ENCODE measurements at places on chromosomes 2 and 18. TPM values are rescaled to one million over a fixed set of nuclear protein-coding genes. Genes with fewer than 3 reads are reported as not detected.

GRCh38 chr2:172299741-172300140 is 127.6 kb upstream of the ITGA6 start:
- no peak for DNase-seq

GATA6 gene
- 0.14 TPM for total RNA-seq

GRCh38 chr18:58501066-58501896 is 127.6 kb downstream of the ALPK2 start:
- no peak for DNase-seq

DNA sequence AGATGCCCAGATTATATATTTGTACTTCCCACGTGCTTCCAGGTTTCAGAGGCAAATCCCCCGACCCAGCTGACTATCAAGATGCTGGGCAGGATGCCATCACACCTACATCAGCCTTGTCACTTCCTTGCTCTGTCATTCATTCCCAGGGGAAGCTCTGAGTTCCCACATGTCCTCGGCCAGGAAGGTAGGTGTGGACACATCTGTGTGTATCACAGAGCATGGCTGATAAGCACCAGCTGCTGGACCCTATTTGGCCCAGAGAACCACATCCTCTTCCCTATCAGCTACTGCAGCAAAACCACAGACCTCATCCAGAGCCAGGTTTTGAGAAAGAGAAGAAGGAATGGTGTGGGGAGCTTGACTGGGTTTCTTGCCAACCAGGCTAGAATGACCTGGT is 31.9 kb upstream of the ITGA6 start:
- no peak for DNase-seq

GRCh38 chr18:68121826-68122225 is 593.1 kb downstream of the TMX3 start:
- no peak for DNase-seq

- DNase-seq: no peak
Observed at GRCh38 chr2:14933753-14934152, 301.2 kb downstream of the LRATD1 start.

GRCh38 chr2:25879133-25879730 is 945 bp upstream of the ASXL2 start:
- DNase-seq: no peak

DNA sequence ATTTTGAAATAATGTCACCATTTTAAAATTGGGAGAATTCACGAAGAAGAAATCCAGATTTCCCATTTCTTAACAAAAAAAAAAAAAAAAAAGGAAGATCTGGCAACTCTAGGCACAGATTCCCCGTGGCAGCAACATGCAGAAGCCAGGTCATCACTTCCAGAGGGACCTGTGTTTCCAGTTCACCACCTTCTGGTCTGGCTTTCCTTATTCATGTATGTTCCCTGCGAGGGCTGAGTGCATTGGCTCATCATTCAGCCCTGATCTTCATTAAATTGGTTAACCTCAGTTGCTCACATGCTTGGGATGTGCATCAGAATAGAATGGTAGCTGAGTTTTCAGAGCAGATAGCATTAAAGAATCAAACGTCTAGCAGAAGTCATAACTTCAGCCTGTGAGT is 25.0 kb upstream of the MAP3K20 start:
- no peak for DNase-seq

- DNase-seq: no peak
Observed at GRCh38 chr2:109507217-109507616, 106.5 kb downstream of the SEPTIN10 start.

WDR75 gene
- total RNA-seq: 55.5 TPM

DNA sequence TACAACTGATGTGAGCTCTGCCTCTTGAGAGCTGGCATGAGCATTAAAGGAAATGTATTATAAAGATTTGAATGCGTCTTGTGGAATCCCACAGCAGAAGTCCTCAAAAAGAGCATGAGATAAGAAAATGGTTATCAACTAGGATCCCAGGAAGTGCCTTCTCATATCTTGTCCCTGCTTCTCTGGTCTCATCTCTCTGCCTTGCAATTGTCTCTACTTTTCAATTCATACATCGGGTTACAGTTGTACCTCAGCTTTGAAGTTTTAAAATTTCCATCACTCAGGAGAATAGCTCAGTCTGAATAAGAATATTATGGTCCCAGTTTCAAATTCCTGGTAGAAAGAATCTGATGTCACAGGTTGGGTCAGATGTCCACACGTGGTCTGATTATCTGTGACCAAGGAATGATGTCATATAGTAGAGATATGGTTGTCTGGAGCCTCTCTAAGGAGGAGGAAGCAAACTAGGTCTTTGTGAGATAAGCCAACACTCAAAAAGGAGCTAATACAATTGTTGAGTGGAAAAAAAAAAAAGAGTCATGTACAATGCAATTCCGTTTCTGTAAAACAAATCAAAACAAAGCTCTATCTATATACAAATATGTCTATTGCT is 21.7 kb upstream of the CCDC88A start:
- DNase-seq: no peak

TUBA3D gene
- total RNA-seq: not detected

SEPTIN2 gene
- 259 TPM for total RNA-seq

SPC25 gene
- 35.6 TPM for total RNA-seq

MRO gene
- not detected for total RNA-seq

- no peak for DNase-seq
Observed at GRCh38 chr2:24175631-24176187, 856 bp downstream of the FAM228A start.

DNA sequence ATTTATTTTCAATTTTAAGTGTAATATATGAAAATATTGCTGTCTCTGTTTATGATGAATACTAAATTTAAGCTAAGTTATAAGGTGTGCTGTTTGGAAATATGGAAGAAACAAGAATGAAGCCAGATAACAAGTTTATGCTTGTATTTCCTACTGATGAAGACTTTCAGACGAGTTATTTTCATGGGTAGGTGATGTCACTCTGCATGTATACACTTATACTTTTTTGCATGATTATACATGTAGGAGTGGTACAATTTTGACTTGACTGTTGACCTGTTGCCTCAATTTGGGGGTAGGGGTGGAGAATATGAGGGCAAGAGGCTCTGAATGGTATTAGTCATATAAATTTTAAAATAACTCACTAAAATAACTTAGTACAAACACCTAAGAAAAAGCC is 133.7 kb downstream of the HAUS1 start:
- DNase-seq: no peak

SERPINB7 gene
- total RNA-seq: not detected

- no peak for DNase-seq
Observed at GRCh38 chr2:145677371-145677770, 1157.5 kb upstream of the ZEB2 start.

DNA sequence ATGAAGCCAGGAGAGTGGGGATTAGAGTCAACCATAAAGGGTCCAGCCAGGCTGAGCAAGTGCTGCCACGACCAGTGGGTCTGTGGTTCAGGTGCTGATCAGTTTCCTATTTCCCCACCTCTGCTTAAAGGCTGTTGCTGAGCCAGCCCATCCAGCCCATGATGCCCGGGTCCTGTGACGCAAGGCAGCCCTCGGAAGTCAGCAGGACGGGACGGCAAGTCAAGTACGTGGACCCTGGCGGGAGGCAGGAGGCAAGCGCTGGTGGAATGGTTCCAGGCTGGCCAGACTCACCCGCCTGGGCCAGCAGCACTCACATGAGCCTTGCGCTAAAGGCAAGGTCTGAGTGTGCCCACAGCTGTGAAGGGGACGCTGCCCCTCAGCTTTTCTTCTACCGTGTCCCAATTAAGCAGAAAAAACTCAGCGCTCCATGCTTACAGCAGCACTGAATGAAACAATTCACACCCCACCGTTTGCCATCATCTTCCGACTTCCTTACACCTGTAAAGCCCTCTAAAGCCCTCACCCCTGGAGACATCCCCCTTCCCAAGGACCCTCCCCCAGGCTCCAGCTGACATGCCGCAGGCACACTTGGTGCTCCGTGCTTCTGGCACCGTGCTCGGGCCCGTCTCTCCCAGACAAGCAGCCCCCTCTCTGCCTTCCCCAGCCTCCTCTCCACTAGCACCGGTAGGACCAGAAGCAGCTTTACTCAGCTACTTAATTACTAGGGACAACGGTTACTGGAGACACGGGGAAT is 11.3 kb upstream of the RPL31 start:
- DNase-seq: no peak

GRCh38 chr2:64637931-64638330 is 15.8 kb downstream of the SERTAD2 start:
- DNase-seq: no peak

GRCh38 chr18:5997361-5997760 is 102.0 kb upstream of the TMEM200C start:
- DNase-seq: no peak

- DNase-seq: no peak
Observed at GRCh38 chr2:118954297-118955060, 12.5 kb downstream of the MARCO start.

DNA sequence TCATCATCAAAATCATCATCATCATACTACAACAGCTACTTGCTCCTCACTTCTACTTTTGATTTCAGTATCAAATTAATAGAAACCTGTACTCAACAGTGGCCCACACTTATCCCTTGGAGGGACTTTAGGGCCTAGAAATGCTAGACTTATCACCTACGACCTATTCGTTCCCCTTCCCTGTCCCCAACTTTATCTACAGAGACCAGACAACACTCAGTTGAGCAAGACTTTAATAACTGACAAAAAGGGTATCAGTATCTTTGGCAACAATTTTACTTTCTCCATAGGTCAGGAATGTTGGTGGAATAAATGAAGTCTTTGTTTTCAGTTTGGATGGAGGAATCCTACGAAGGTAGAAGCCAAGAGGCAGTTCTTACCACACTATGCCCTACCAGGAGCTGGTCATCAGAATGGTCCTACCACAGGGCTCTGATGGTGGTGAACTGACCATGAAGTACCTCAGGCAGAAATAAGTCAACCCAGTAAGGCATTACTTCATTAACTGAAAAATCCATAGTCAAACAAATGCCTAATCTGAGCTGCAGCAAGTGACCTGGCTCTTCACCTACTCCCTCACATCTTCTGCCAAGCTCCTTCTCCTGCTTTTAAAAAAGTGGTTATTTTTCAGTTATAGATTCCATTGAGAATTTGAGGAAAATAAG is 26.6 kb downstream of the MBD2 start:
- DNase-seq: no peak

GRCh38 chr2:194363878-194364277 is 1293.1 kb upstream of the SLC39A10 start:
- no peak for DNase-seq

ARHGAP15 gene
- total RNA-seq: 141 TPM

DNA sequence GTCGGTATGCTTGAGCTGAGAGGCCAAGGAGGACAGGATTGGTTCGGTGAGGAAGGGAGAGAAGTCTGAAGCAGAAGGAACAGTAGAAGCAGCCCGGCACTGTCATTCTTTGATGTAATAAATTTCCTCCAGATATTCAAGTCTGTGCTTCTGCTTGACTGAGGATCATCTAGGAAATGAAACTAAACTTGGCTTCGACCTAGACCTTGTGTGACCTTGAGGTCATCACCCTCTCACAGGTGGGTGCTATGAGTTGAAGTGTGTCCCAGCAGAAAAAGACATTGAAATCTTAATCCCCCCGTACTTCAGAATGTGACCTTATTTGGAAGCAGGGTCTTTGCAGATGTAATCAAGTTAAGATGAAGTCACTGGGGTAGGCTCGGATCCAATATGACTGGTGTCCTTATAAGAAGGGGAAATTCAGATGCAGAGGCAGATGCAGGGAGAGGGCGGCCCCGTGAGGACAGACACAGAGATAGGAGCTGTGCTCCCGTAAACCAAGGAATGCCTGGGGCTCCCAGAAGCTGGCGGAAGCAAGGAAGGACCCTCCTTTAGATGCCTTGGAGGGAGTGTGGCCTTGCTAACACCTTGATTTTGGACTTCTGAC is 49.0 kb downstream of the PRKCE start:
- no peak for DNase-seq

GRCh38 chr2:154189953-154190352 is 318.2 kb downstream of the GALNT13 start:
- no peak for DNase-seq

GRCh38 chr18:76903386-76903785 is 81.0 kb downstream of the ZNF236 start:
- no peak for DNase-seq

CCDC74B gene
- total RNA-seq: 1.5 TPM

FNDC4 gene
- not detected for total RNA-seq

DNA sequence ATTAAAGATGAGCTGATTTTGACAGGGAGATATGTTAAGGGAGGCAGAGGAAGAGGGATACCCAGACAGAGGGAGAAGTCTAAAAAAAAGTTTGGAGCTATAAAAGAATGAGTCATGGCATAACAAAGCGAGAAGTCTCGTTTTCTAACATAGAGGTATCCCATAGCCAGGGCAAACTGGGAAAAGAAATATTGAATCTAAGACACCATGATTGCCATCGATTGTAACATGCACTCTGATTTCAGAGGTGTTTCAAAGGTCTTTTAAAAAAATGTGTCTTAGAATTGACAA is 110.7 kb downstream of the MDH1 start:
- DNase-seq: no peak

DNA sequence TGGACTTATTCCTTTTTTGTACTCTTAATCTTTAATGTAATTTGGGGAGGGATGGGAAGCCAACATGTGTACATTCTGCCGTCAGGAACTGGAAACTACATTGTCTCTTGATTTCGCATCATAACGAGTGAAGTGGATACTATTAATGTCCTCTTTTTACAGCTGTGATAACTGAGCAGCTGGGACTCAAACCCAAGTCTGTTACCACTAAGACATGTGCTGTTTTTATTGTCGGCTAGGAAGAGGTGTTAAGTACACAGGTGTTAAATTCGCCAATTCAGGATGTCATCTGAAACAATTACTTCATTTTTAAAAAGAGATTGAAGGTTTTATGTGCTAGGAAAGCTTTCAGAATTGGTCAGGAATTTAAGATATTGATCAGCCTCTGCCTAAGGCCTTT is 6.9 kb downstream of the GMCL1 start:
- no peak for DNase-seq

DSEL gene
- total RNA-seq: 0.60 TPM

DNA sequence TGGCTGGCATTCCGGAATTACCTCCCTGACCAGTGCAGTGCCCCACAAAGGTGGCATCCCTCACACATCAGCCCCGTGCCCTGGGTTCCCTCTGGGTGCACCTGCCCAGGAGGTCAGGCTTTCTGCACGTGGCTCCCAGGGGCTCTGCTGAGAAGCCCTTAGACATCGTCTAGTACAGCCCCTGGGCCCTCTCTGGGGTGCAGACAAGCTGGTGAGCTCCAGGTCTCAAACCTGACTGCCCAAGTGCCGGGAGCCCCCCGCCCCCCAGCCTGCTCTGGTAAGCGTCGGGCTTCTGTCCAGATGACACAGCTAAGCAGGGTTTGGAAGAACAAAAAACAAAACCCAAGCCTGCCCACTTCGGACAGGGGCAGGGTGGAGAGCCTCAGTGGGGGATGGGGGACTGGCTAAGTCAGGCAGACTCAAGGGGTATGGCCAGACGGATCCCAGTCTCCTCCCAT is 20.2 kb downstream of the TWIST2 start:
- no peak for DNase-seq
